NCI-H1105 treated with DMSO at 0.1 percent for 48 hours (cell line): ENCODE measurements at places on chromosomes 4 and X.
A peak's percentile ranks its signal among the peaks of the same experiment; 100 is the strongest.

GRCh38 chrX:29690061-29690460, 525.3 kb upstream of the MAGEB2 start:
- no peak for DNase-seq

GRCh38 chr4:136847881-136848621, 684.2 kb downstream of the PCDH18 start:
- DNase-seq: no peak

DNA sequence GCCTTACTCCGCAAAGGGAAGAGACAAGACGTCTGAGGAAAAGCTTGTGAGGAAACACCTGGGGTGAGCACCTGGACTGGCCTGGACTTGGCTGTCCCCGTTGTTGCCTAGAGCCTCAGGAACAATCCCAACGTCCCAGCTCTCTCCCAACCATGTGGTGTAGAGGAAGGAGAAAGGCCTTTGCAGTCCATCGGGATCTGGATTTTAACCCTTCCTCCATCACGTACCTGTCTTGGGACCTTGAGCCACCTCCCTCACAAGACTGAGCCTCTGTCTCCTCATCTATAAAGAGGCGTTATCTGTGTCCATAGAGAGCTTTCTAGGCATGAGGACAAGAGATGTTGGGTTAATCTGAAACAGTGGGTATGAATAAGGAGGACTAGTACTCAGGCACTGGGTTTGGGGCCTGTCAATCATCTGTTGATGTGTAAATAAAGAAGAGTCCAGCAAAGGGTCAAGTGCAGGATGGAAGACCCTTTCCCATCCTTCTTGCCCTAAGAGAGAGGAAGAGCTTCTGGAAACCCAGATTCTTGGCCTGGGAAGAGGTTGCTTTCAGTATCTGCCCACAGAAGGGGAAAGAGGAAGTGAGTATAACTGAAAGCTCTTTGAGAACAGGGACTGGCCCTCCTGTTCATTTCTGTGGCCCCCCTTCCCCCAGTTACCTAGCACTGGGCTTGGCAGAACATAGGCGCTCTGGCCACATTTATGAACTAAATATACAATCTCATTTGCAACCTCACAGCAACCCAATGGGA, 137.1 kb downstream of the PJA1 start:
- no peak for DNase-seq

GRCh38 chr4:11765849-11766453, 337.3 kb upstream of the HS3ST1 start:
- peak; percentile 12 for DNase-seq

DNA sequence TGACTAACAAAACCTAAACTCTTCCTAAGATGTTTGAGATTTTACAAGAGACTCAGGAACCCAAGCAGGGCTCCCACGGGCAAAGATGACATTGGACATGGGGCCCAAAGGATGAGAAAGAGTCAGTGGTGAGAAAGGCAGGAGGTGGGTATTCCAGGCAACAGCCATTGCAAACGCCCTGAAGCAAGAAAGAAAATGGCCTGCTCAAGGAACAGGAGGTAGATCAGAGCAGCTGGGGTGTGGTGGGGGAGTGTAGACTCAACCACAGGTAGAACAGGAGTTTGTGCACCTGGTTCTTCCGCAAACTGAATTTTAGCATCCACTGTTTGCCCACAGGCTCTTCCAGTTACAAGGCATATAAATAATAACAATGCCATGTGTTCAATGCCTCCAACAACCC, 3.3 kb downstream of the PPP2R2C start:
- no peak for DNase-seq

- no peak for DNase-seq
Measured at GRCh38 chr4:112735474-112735951, 98.6 kb downstream of the LARP7 start.

DNA sequence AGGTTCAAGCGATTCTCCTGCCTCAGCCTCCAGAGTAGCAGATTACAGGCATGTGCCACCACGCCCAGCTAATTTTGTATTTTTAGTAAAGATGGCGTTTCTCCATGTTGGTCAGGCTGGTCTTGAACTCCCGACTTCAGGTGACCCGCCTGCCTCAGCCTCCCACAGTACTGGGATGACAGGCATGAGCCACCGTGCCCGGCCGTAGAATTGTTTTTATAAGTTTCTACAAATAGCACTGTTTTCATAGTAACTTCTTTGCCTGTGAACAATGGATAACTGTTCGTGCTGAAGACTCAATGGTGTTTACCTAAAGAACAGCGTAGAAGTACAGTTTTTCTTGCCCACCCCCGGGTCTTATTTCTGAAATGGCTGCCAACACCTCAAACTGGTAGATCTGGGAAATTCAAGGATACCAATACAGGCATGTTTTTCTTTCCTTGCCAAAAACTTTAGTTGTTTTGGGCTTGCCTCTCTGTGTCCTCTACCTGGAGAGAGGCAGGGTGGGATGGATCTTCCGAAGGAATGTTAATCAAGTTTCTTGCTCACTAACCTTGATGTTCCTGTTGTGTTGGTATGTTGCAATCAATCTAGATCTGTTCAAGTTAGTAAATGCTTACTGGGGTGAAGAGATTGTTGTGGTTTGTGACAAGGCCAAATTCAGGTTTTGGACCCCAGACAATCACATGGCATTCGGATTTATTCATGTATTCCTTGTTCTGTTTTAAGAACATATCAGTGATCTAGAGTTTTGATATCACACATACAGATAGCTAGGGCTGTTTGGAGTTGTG, 2.8 kb upstream of the RUFY3 start:
- DNase-seq: no peak

DNA sequence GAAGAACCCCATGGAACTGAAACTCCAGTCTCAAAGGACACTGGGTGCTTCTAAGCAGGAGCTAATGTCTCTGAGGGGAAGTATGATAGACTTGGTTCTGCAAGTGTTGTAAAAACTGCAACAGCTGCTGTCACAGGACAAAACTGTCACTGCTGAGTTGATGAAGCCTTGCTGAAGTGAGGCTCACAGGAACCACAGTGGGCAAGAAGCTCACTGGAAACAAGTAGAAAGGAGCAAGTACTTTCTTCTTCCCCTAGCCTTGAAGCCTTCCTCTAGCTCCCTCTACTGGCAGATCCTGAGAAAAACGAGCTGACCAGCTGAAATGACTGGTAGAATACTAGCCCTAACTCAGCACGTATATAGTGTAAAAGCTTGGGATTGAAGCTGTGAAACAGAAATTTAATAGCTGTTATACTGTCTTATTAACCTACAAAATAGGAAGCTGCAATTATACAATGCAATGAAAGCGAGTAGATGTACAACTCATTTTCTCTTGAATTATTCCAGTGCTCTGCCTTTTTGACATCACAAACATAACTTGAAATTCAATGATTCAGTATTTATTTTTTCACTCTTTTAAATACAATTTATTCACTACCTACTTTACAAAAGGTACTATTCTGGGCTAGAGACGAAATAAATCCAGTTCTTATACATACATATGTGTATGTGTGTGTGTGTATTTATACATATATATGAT, 91.4 kb downstream of the GABRB1 start:
- peak; percentile 40 for DNase-seq

GRCh38 chrX:118724365-118724764, 3.0 kb upstream of the IL13RA1 start:
- DNase-seq: no peak
